Stimulated activated CD8-positive, alpha-beta memory T cell treated with anti-CD3 and anti-CD28 coated beads, Interleukin-7, amount 100 ng/mL, for 48 hours (primary cell): ENCODE measurements at places on chromosomes 4 and X.

GRCh38 chr4:140710908-140711622 is 45.1 kb downstream of the TBC1D9 start:
- no peak for DNase-seq

DNA sequence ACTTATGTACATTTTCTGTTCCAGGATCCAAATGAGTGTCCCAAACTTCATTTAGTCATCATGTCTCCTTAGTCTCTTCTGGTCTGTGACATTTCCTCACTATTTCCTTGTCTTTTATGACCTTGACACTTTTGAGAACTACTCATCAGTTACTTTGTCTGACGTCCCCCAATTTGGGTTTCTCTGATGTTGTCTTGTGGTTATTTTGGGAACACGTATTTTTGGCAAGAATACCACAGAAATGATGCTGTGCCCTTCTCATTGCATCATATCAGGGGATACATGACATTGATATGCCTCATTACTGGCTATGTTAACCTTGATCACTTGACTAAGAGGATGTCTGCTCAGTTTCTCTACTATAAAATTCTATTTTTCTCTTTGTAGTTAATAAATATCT is 308.8 kb downstream of the ZNF674 start:
- no peak for DNase-seq

DNA sequence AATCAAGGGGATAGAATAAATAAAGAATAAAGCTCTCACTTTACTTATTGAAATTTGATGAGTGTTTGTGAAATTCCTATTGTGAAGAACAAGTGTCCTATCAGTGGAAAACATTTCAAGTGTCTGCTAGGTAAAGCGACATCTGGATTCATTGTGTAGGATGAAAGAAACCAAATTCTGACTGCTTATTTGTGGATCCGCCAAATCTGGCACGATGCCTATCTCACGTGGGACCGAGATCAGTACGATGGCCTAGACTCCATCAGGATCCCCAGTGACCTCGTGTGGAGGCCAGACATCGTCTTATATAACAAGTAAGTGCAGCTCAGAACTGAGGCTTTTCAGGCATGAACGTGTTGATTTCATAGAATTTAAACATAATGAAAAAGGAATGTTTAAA is 1.9 kb downstream of the CHRNA9 start:
- no peak for DNase-seq

- peak; percentile 30 for DNase-seq
Observed at GRCh38 chrX:41720125-41720779, 3.7 kb upstream of the GPR82 start.

DNA sequence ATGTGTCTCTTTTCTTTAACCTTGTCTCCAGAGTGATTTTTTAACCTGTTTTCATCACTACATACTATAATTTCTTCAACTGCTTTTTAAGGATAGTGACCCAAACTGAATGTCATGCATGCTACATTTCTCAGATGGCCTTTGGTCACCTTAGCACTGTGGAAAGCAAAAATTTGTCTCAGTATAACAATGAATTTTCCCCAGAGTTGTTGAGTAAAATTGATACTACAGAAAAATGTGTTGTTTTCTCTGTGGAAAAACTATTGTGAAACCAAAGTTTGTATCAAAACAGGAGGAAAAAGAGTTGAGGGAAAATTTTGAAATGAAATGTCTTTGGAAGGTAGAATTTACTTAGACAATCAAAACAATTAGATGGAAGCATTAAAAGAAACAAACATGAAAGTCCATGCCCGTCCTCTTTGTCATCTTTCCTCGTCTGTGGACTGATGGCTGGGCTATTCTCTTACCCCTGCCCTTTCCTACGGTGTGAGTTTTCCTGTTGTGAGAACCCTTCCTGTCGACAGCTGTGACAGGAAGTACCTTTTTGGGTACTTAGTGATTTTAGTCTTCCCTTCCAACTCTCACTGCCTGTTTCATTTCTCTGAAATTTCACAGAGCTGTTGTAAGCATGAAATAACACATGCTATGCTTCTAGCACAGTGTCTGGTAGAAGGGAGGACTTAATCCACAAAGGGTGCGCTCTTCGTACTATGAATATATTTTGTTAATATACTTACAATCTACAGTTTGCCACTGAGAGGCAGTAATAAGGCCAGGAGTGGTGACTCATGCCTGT is 50.8 kb downstream of the LRP2BP start:
- no peak for DNase-seq

DNA sequence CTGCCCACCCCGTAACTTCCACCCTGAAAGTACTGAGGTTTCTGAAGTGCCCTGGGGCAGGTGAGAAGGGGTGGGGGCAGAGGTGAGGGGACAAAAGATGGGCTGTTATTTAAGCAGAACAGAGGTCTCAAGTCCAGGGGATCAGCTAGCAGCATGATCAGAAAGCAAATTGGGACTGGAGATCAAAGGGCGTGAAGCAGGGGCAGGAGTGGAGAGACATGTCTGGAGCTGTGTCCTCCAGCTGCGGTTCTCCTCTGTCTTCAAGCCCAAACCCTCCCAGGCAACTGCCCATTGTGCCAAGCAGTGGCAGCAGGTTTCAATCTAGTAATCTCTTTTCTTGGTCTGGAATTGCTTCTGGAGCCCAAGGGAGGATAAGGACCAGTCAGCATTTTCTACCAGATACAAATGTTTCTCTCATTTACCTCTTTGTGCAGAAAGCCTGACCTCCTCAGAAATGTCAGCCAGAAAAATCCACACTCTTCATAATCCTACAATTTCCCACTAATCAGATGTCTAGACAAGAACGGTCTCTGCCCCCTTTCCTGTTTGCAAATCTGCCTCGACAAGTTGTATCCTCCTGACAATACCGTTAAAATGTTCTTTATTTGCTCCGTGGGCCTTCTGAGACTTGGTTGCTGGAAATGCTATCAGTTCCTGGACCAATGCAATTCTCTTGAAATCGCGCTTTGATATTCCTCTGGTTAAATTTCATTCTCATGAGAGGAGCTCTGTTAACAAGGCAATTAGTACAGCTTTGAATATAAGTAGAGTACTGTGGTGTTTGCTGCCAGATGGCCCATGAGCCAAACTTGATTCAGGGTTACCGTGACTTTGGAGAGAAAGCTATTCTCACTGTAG is 23.2 kb upstream of the RASL11B start:
- no peak for DNase-seq

- no peak for DNase-seq
Observed at GRCh38 chr4:1767061-1767769, 25.9 kb upstream of the FGFR3 start.

GRCh38 chr4:176902710-176903323 is 110.1 kb upstream of the VEGFC start:
- no peak for DNase-seq

- DNase-seq, result no peak
Observed at GRCh38 chrX:101429934-101430333, 21.9 kb downstream of the HNRNPH2 start.

DNA sequence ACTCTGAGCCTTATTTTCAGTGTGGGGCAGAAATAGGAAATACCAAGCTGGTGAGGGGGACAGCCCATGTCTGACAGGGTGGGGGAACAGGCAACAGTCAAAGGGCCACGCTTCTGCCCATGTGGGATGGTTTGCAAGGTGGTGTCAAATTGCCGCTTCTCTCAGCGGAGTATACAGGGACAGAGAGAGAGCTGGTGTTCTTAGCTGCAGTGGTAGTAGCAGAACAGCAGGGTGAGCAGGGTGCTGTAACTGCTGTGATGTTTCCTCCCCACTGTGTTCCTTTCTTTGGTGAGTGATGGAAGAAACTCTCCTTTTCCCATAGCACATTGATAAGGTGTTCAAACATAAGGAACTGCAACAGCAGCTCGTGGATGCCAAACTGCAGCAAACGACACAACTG is 37.9 kb downstream of the RBBP7 start:
- DNase-seq, result no peak

GRCh38 chr4:176921256-176921655 is 128.5 kb upstream of the VEGFC start:
- no peak for DNase-seq

DNA sequence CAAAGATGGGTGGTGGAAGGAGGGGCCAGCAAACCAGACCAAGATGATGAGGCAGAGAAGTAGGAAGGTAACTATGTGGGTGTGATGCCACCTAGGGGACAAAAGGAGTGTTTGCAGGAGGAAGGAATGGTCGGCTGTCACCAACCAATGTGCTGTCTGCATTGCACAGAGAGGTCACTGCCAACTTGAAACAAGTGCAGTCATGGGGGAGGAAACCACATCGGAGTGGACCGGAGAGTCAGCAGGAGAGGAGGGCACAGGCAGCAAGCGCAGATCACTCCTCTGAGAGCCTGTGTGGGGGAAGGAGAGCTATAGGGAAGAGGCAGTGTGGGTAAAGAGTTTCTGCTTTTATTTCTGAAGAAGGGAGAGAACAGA is 38.5 kb upstream of the FGFBP2 start:
- DNase-seq, result peak; percentile 15

GRCh38 chr4:183205193-183205592 is 106.1 kb downstream of the WWC2 start:
- DNase-seq, result no peak

GRCh38 chr4:19722404-19722803 is 529.3 kb upstream of the SLIT2 start:
- no peak for DNase-seq

DNA sequence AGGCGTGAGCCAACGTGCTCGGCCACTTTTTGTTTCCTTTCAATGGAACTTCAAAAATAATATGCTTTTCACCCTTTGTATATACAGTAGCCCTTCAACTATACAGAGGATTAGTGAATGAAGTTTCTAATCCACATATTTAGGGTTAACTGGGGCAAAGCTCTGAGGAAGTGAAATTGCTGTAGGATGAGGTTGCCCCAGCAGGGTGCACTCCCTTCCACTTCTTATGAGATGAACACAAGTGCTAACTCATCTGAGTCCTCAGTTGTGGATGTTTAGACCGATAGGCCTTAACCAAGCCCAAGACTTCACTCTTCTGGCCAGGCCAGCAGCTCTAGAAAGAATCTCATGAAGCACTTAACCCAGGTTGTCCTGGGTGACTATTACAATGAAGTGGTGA is 29.1 kb upstream of the CT55 start:
- DNase-seq, result no peak

DNA sequence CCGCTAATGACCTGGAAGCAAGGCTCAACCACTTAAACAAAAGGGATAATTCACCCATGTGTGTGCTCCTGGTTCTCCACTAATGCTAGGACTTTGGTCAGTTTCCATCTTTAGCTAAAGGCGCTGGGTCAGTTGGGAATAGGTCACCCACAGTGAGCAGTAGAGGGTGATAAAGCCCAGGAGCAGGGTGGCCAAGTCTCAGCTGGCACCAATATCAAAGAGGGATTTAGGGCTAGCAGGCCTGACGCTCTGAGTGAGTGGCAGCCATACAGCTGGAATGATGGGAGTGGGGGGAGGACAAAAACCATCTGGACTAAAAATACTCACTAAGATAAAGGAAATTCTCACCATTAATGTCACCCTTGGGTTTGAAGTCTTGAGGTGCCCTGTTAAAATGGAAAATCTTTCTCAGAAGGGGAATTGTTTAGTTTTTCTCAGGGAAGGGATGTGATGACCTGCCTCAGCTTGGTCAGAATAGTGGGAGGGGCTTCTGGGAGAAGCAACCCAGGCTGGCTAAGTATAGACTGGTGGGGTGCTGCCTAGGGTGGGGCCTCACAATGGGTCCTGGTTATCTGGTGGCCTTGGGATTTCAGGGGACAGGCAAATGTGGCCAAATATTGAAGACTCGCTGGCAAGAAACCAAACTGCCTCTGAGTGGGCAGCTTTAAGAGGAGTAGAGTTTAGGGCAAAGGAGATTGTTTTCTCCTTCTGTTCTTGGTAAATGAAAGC is 47.1 kb downstream of the TSC22D3 start:
- no peak for DNase-seq

- DNase-seq, result no peak
Observed at GRCh38 chr4:155693015-155693663, 26.5 kb downstream of the GUCY1A1 start.

GRCh38 chr4:13968723-13969122 is 341.2 kb upstream of the BOD1L1 start:
- DNase-seq, result no peak

- DNase-seq, result no peak
Observed at GRCh38 chr4:48578132-48578968, 88.3 kb downstream of the ZAR1 start.

DNA sequence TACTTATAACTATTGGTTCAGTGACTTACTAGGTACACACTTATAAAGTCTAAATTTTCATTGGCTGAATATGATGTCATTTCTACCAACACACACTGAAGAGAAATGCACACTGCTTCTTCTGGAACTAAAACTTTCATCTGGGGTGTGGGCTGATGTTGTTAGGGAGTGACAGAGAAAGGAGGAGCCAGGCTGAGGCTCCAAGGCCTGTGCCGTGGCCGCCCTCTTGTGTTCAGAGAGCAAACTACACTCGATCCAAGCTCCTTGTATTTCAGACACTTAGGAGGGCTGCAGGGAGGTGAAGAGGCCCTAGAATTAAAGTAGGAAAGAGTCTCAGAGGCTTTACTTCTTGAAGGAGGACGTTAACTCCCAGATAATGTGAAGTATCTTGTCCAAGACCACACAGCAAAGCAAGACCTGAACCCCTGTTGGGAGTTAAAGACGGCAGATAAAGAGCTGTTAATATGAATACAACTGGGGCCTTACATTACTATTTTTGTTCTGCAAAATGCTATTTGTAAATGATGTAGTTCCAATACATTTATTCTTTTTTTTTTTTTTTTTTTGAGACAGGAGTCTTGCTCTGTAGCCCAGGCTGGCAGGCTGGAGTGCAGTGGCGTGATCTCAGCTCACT is 137.5 kb downstream of the AFAP1 start:
- peak; percentile 67 for DNase-seq

GRCh38 chr4:6856391-6856790 is 53.2 kb upstream of the TBC1D14 start:
- no peak for DNase-seq

DNA sequence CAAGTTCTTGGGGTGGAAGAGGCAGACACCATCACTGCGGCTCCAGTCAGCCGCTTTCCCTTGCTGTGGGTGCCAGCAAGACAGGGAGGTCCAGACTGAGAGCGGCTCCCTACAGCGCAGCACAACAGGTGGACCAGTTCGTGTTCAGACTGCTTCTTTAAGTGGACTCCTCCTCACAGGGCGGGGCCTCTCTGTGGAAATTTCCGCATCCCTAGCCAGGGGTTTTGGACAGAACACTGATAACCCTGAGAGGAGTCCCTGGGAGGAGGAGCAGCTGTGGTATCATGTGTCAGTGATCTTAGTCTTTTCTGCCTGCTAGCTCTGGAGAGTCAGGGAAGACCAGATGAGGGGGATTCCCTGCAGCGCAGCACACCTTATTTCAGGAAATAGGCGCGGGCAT is 48.5 kb downstream of the MAGEC2 start:
- no peak for DNase-seq

DNA sequence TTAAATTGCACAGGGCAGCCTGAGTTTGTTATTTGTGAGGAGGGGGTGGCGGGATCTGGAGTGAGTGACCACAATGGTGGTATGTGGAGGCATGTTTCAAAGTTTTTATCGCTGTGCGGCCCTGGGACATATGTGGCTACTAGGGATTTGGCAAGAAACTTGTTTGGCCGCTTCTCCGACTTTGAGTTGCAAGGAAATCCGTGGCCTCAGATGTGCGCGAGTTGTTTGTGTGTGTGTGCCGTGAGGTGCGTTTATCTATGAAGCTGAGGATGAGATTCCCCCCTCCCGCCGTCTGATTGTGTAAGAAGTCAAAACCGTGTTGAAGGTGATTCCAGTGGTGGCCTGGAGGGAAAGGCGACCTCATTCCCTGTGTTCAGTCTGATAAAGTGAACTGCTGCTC is 1.4 kb downstream of the JADE3 start:
- no peak for DNase-seq
